ENCODE measurements at places on chromosomes 16 and 17. TPM values are rescaled to one million over a fixed set of nuclear protein-coding genes. Genes with fewer than 3 reads are reported as not detected.

The PRKCB gene
- not detected for polyA plus RNA-seq

The HOXB1 gene
- not detected for polyA plus RNA-seq

The SPNS1 gene
- 37.3 TPM for polyA plus RNA-seq

The HIGD1B gene
- not detected for polyA plus RNA-seq

The PDPR gene
- 19.4 TPM for polyA plus RNA-seq

The TRPV3 gene
- polyA plus RNA-seq = 0.26 TPM

The KRT38 gene
- 0.09 TPM for polyA plus RNA-seq

The MYH1 gene
- polyA plus RNA-seq = not detected

The HOXB4 gene
- 7.8 TPM for polyA plus RNA-seq

The CSH1 gene
- not detected for polyA plus RNA-seq

The CACNG3 gene
- not detected for polyA plus RNA-seq

The SSTR5 gene
- not detected for polyA plus RNA-seq

The BRICD5 gene
- polyA plus RNA-seq = 1.5 TPM

The PYDC1 gene
- polyA plus RNA-seq = not detected

The ARHGDIG gene
- 0.24 TPM for polyA plus RNA-seq

The AHSP gene
- polyA plus RNA-seq = not detected

The KRT15 gene
- 5.3 TPM for polyA plus RNA-seq

The MILR1 gene
- polyA plus RNA-seq = 0.44 TPM

The TSPAN10 gene
- 5.3 TPM for polyA plus RNA-seq

The MAP2K6 gene
- polyA plus RNA-seq = 2.4 TPM

The THAP11 gene
- 14.5 TPM for polyA plus RNA-seq

The GAS2L2 gene
- 0.02 TPM for polyA plus RNA-seq

The CDR2 gene
- 33.1 TPM for polyA plus RNA-seq

The MFAP4 gene
- polyA plus RNA-seq = 69.5 TPM

The SCGB1C2 gene
- not detected for polyA plus RNA-seq

The PDIA2 gene
- polyA plus RNA-seq = 0.17 TPM

The OSGIN1 gene
- 6.4 TPM for polyA plus RNA-seq

The TRIM72 gene
- polyA plus RNA-seq = not detected

The CCL16 gene
- not detected for polyA plus RNA-seq

The KRT32 gene
- 0.09 TPM for polyA plus RNA-seq

The CEMP1 gene
- polyA plus RNA-seq = not detected

The NRN1L gene
- polyA plus RNA-seq = 0.27 TPM

The TBX2 gene
- 64.1 TPM for polyA plus RNA-seq

The SEPTIN12 gene
- not detected for polyA plus RNA-seq

The HNF1B gene
- polyA plus RNA-seq = not detected

The ACSM3 gene
- 0.55 TPM for polyA plus RNA-seq

The MYH2 gene
- not detected for polyA plus RNA-seq

The C16orf96 gene
- polyA plus RNA-seq = not detected

The KRT23 gene
- polyA plus RNA-seq = 0.32 TPM

The OR4D1 gene
- not detected for polyA plus RNA-seq

The SPAG9 gene
- polyA plus RNA-seq = 20.6 TPM

Data from IMR-90 (cell line).